Activated T-helper 1 cell treated with Interleukin-2 at 50 U/mL for 16 hours (primary cell): ENCODE measurements at places on chromosomes 2 and 18.

- no peak for DNase-seq
Observed at GRCh38 chr18:28002841-28003240, 174.1 kb downstream of the CDH2 start.

DNA sequence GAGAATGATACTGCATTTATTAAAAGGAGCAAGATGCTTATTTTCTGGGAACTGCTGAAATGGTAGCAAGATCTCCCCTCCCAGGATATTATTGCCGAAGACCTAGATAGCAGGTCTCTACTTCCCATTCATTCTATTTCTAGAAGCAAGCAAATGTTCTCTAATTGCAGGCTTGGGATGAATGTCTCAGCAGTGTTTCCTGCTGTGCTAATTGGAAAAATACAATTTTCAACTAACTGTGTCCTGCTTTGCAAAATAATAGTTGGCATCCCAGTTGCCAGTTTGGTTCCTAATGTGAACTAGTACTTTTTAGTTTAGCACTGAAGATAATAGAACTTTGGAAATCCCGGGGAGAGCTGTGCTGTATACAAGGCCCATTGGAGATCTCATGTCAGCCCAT is 26.1 kb downstream of the SLC20A1 start:
- DNase-seq = no peak

GRCh38 chr2:4780679-4781078 is 911.5 kb upstream of the SOX11 start:
- DNase-seq = no peak

GRCh38 chr2:52072949-52073348 is 1041.0 kb upstream of the NRXN1 start:
- no peak for DNase-seq

DNA sequence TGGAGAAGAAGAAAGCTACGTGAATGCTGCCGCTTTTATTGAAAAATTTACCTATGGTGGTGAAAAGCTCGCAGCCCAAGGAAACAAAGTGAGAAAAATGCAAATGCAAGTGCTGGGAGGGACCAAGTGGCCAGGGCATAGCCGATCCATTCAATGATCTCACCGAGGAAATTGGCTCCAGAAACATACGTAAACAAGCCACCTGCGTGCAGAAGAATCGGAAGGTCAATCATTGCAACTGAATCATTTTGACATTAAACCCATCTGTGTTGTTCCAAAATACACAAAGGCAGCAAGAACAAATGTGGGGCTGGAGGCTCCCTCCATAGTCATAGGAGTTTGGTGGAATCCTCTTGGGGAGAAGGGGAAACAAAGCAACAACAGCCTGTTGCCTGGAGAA is 51.5 kb downstream of the SRD5A2 start:
- DNase-seq = no peak

DNA sequence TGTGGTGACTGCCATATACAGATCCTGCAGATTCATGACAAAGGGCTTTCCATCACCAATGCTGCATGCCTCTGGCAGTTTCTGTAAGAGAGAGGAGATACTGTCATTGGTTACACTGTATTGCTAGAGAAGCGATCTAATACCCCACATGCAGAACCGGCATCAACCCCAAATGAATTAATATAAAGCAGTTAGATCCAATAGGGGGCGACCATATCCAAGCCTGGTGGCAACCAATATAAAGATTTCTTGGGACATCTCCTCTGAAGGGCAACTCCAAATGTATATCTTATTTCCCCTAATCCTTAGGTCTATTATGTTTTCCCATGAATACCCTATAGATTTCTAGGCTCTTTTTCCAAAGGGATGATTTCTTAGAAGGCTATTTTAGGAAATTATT is 17.4 kb upstream of the IHH start:
- no peak for DNase-seq
